Suprapubic skin (tissue), 4 donors: ENCODE measurements at places on chromosomes 1 and 21. TPM values are rescaled to one million over a fixed set of nuclear protein-coding genes. Genes with fewer than 3 reads are reported as not detected.

GRCh38 chr1:23393706-23394105 is 24.1 kb upstream of the ZNF436 start:
- H3K4me3 ChIP-seq, result no peak overlapping the region
- H3K27me3 ChIP-seq, result no peaks in the 10 kb centered on the region
- DNase-seq, result peak; percentile 77
- H3K4me1 ChIP-seq, result peaks cover 14% of the 10 kb centered on the region

DNA sequence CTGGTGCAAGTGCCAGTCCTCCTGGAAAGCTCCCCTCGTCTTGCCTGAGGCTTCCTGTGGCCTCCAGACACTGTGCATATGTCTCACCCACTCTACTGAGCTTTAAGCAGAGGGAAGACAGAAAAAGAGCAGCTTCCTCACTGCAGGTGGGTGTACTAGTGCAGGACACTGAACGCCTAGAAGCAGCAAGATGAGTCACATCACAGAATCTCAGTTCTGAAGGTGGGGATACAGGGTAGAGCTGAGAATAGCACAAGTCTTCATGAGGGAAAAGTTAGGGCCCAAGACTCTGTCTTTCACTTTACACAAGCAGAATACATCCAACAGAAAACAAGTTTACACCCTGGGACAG is 37.4 kb downstream of the PCAT6 start:
- H3K36me3 ChIP-seq, result no peaks in the 10 kb centered on the region
- no peaks in the 10 kb centered on the region for H3K27me3 ChIP-seq
- no peak overlapping the region for H3K4me3 ChIP-seq

DNA sequence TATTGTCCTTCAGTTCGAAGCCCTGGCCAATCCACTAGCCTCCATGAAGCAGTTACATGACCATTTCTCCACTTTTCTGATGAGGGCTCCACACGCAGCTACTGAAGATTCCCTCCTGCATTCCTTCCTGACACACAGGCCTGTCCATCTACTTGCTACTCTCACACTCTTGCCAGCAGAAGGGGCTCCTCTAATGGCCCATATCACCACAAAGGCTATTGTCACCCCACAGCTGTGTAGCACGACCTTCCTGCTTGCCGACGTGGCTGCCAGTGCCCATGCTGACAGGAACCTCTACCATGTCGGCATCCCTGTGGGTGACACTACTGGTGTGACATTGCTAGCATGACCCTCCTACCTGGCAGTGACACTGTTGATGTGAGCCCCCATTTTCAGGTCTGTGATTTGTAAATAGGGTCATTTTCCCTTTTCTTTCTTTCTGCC is 1528.6 kb upstream of the TPTE start:
- peaks cover 10% of the 10 kb centered on the region for H3K27me3 ChIP-seq
- no peak overlapping the region for H3K27ac ChIP-seq
- H3K4me1 ChIP-seq, result no peaks in the 10 kb centered on the region
- no peaks in the 10 kb centered on the region for H3K36me3 ChIP-seq

DNA sequence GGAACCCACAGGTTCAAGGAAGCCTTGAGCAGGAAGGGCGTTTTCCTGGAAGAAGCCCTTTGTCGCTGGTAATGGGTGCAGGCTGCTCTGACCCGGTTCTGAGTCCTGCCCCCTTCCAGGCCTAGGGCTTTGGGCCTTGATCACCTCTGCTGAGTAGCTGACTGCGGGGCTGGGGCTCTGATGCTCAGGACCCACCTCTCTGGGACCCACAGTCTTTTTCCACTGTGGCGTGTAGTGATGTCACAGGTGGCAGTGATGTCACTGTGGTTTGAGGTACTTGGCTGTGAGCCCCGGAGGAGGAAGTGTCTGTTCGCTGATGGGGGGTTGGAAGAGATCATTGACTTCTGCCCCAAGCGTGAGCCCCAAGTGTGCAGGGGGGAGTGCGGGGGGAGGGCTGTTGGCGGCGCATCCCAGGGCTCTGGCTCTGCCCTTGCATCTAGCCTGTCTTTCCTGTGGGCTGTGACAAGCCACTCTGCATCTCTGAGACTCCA is 6.9 kb downstream of the TNFRSF1B start:
- H3K4me3 ChIP-seq, result no peak overlapping the region
- DNase-seq, result peak; percentile 77
- peaks cover 2% of the 10 kb centered on the region for H3K27me3 ChIP-seq
- H3K27ac ChIP-seq, result peak overlapping the region; percentile 51
- peaks cover 65% of the 10 kb centered on the region for H3K4me1 ChIP-seq

DNA sequence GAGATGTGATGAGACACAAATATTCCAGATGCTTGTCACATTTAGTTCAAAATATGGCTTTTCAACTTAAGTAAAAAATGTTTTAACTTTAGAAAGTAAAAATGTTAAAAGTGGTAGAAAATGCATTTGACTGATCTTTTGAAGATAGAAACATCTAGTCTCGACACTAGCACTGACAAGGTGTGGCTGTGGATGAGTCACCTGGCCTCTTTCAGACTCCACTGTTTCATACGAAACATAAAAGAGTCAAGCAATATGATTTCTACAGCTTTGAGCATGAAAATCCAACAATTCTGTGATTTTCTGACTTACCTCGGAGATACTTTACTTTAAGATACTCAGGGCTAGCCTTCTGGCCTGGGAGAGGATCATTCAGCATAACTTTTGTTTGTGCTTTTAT is 47.7 kb downstream of the TTC13 start:
- no peak for DNase-seq
- no peaks in the 10 kb centered on the region for H3K4me1 ChIP-seq
- no peak overlapping the region for H3K27ac ChIP-seq
- peaks cover 43% of the 10 kb centered on the region for H3K36me3 ChIP-seq
- H3K4me3 ChIP-seq, result no peak overlapping the region

- DNase-seq, result no peak
- no peaks in the 10 kb centered on the region for H3K27me3 ChIP-seq
- no peak overlapping the region for H3K27ac ChIP-seq
- no peak overlapping the region for H3K4me3 ChIP-seq
- no peaks in the 10 kb centered on the region for H3K4me1 ChIP-seq
These were observed 46.2 kb downstream of the USP25 start for GRCh38 chr21:15775981-15776380.

GRCh38 chr1:160829766-160830165 is 32.9 kb downstream of the CD244 start:
- H3K4me3 ChIP-seq, result no peak overlapping the region
- no peaks in the 10 kb centered on the region for H3K4me1 ChIP-seq
- H3K36me3 ChIP-seq, result no peaks in the 10 kb centered on the region
- H3K27ac ChIP-seq, result no peak overlapping the region

DNA sequence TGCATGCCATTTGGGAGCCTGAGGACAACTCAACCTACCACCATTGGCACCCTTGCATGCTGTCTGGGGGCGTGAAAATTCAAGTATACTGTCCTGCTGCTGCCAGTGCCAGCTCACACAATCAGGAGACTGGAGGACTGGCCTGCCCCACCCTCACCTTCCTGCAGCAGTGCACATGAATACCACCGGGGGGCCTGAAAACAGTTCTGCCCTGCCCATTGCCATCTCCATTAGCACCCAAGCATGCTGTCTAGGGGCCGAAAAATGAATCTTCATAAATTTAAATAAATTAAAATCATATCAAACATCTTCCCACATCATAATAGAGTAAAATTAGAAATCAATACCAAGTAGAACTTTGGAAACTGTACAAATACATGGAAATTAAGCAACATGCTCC is 322.1 kb upstream of the TMPRSS15 start:
- no peaks in the 10 kb centered on the region for H3K36me3 ChIP-seq
- H3K4me1 ChIP-seq, result no peaks in the 10 kb centered on the region
- no peak for DNase-seq
- H3K27me3 ChIP-seq, result no peaks in the 10 kb centered on the region

GRCh38 chr1:40711465-40712404 is 20.2 kb downstream of the NFYC start:
- H3K27ac ChIP-seq, result peak overlapping the region; percentile 72
- peaks cover 61% of the 10 kb centered on the region for H3K4me1 ChIP-seq
- no peaks in the 10 kb centered on the region for H3K36me3 ChIP-seq
- H3K27me3 ChIP-seq, result no peaks in the 10 kb centered on the region
- DNase-seq, result no peak

- no peaks in the 10 kb centered on the region for H3K4me1 ChIP-seq
- no peak overlapping the region for H3K27ac ChIP-seq
- no peak overlapping the region for H3K4me3 ChIP-seq
- no peaks in the 10 kb centered on the region for H3K27me3 ChIP-seq
These were observed 43.7 kb downstream of the INTS7 start for GRCh38 chr1:211991695-211992094.

- DNase-seq, result no peak
- no peaks in the 10 kb centered on the region for H3K27me3 ChIP-seq
- no peak overlapping the region for H3K4me3 ChIP-seq
- H3K4me1 ChIP-seq, result peaks cover 11% of the 10 kb centered on the region
These were observed 9.2 kb upstream of the LINGO4 start for GRCh38 chr1:151814426-151814825.

- peaks cover 3% of the 10 kb centered on the region for H3K36me3 ChIP-seq
- H3K4me3 ChIP-seq, result no peak overlapping the region
These were observed 52.3 kb downstream of the ABL2 start for GRCh38 chr1:179177182-179177581.

DNA sequence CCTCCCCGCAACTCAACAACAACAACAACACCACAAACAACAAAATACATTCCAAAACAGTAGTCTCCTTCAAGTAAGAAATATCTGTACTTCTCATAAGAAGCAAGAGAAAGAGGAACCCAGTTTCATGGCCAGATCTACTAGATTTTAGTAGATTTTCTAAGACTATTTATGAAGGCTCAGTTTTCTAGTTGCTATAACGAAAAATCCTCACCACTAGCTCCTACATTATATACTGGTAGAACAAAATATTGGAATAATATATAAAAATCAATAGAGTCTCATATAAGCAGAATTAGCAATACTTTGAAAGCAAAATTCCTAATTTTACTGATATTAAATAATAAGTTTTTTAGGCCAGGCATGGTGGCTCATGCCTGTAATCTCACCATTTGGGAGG is 86.9 kb downstream of the LYST start:
- H3K4me3 ChIP-seq, result no peak overlapping the region
- DNase-seq, result no peak
- no peak overlapping the region for H3K27ac ChIP-seq

GRCh38 chr1:160256396-160257046 is 5.8 kb downstream of the DCAF8 start:
- DNase-seq, result no peak
- H3K4me3 ChIP-seq, result no peak overlapping the region
- H3K36me3 ChIP-seq, result peaks cover 4% of the 10 kb centered on the region
- H3K4me1 ChIP-seq, result peaks cover 58% of the 10 kb centered on the region
- no peak overlapping the region for H3K27ac ChIP-seq

GRCh38 chr1:12397462-12398450 is 167.9 kb downstream of the VPS13D start:
- peaks cover 36% of the 10 kb centered on the region for H3K36me3 ChIP-seq
- H3K27me3 ChIP-seq, result no peaks in the 10 kb centered on the region
- no peak overlapping the region for H3K4me3 ChIP-seq
- no peak overlapping the region for H3K27ac ChIP-seq

DNA sequence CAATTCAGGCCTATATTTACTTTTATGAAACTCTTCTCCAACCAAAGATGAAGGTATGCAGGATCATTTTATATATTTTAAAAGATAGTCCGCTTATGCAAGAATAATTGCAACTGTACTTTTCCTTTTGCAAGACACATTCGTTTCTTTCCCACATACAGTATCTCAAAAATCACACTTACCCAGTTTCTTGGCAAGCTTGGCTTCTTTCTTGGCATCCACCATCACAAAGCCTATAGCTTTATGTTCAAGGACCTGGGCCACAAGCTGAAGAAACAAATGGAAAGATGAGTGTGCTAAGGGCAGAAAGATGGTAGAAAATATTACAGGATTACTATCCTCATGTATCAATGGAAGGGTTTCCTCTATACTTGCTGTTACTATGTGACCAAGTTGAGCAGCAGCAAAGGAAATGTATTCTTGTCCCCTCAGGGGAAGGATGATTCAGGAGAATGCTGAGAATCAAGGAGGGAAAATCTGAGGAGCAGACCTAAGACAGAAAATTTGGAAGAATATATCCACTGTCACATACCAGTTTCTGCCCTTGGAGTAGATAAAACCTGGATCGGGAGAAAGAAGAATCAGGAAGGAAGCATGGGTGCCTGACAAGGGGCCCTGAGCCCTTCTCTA is 23.8 kb downstream of the CASQ2 start:
- no peaks in the 10 kb centered on the region for H3K27me3 ChIP-seq
- no peak overlapping the region for H3K27ac ChIP-seq
- H3K4me3 ChIP-seq, result no peak overlapping the region
- H3K4me1 ChIP-seq, result peaks cover 9% of the 10 kb centered on the region
- DNase-seq, result no peak
- H3K36me3 ChIP-seq, result no peaks in the 10 kb centered on the region

DNA sequence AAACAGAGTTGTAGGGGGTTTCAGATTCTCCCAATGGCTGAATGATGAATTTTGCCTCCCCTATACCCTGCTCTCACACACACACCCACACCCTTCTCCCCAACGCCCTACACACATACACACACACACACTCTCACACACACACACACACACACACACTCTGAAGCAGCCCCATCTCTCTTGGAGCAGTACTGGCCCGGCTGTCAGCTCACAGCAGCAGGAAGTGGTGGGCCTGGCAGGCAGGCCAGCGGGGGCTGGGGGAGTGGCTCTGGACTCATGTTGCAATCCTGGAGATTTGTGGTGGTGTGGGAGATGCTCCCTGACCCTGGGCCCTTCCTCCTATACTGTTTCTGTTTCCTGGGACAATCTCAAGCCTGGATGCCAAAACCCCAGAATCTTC is 2.2 kb downstream of the IKBKE start:
- H3K27me3 ChIP-seq, result no peaks in the 10 kb centered on the region
- no peak overlapping the region for H3K4me3 ChIP-seq
- H3K36me3 ChIP-seq, result peaks cover 32% of the 10 kb centered on the region
- DNase-seq, result no peak
- no peak overlapping the region for H3K27ac ChIP-seq
- peaks cover 43% of the 10 kb centered on the region for H3K4me1 ChIP-seq

DNA sequence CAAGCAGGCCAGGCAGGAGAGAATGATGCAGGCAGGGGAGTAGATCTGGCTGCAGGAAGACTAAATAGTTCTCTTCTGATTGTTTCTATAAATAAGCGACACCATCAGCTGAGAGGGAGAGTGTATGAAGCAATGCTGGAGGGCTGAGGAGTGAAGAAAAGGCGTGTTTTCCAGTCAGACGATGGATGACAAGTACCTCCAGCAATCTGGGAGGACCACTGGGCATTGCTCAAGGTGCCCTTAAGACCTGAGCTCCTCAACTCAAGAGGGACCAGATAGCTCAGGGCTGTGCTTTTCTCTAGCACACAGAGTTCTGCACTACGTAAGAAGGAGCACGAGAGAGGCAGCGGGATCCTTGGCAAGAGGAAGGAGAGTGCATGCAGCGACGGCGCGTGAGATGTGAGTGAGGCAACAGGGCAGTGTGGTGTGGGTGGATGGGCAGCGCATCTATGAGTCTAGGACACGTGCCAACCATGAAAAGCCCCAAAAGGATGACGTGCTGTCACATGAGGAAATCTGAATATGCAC is 36.0 kb downstream of the PABPC4 start:
- H3K27me3 ChIP-seq, result no peaks in the 10 kb centered on the region
- no peak overlapping the region for H3K4me3 ChIP-seq
- peaks cover 15% of the 10 kb centered on the region for H3K36me3 ChIP-seq
- peaks cover 3% of the 10 kb centered on the region for H3K4me1 ChIP-seq
- H3K27ac ChIP-seq, result peak overlapping the region; percentile 7

- no peaks in the 10 kb centered on the region for H3K4me1 ChIP-seq
- H3K36me3 ChIP-seq, result peaks cover 27% of the 10 kb centered on the region
- no peaks in the 10 kb centered on the region for H3K27me3 ChIP-seq
- H3K27ac ChIP-seq, result no peak overlapping the region
These were observed 63.9 kb downstream of the LYST start for GRCh38 chr1:235802573-235803346.

The UMODL1 gene
- not detected for total RNA-seq

The PRAMEF27 gene
- total RNA-seq, result not detected

The KCNK1 gene
- 18.7 TPM for total RNA-seq

The OBSCN gene
- 15.0 TPM for total RNA-seq

The TMEM269 gene
- total RNA-seq, result not detected

The F5 gene
- total RNA-seq, result 8.9 TPM

The EPS15 gene
- 127 TPM for total RNA-seq
